ENCODE measurements at places on chromosomes 6 and 20. TPM values are rescaled to one million over a fixed set of nuclear protein-coding genes. Genes with fewer than 3 reads are reported as not detected.
A peak's percentile ranks its signal among the peaks of the same experiment; 100 is the strongest.

Gene FAM83B
- 14.5 TPM for total RNA-seq

- peak; percentile 38 for DNase-seq
Observed at GRCh38 chr20:19737025-19737424, 21.0 kb upstream of the RIN2 start.

- no peak for DNase-seq
Observed at GRCh38 chr6:108633436-108633835, 72.7 kb downstream of the FOXO3 start.

Gene JPH2
- 48.9 TPM for total RNA-seq

GRCh38 chr6:168252267-168252666 is 67.3 kb downstream of the DACT2 start:
- no peak for DNase-seq

- DNase-seq, result no peak
Observed at GRCh38 chr6:133033263-133033662, 207.9 kb upstream of the EYA4 start.

GRCh38 chr6:63839485-63839884 is 203.9 kb downstream of the PHF3 start:
- no peak for DNase-seq

Gene SRSF12
- total RNA-seq, result 2.2 TPM

DNA sequence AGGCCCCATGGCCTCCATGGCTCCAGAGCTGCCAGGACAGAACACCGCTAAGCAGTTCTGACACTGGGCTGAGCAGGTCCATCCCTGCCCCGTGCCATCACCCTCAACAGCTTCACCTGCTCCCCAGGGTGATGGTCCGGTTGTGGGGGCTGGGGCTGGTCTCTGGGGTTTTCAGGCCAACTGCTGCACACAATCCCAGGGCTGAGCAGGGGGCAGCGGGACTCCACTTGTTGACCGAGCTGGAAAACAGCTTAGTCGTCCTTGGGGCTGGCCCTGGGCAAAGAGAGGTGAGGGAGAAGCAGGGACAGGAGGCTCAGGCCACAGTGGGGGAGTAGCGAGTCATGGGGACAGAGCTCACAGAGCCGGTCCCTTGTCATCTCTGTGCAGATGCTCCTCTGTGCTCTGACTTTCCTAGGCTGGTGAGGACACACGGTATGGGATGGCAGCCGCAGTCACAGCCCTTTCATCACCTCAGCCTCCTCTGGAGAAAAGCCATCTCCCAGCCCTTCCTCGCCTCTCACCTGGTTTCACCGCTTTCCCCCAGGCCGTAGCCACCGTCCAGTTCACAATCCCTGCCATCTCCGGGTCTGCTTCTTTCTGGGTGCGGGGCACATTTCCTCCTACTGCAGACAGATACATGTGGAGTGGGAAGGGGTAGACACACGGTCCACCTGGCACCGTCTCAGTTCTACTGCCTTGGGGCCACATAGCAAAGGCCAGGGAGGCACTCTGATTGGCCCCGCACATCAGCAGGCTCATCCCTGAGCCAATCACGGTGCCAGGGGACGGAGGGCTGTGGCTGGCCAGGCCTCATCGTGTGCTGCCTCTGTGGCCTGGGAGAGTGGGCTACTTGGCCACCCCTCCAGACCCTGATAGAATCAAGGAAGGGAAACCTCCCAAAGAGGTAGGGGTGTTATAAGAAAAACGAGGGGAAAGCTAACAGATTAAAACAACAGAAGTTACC is 19.1 kb downstream of the MDFI start:
- no peak for DNase-seq

DNA sequence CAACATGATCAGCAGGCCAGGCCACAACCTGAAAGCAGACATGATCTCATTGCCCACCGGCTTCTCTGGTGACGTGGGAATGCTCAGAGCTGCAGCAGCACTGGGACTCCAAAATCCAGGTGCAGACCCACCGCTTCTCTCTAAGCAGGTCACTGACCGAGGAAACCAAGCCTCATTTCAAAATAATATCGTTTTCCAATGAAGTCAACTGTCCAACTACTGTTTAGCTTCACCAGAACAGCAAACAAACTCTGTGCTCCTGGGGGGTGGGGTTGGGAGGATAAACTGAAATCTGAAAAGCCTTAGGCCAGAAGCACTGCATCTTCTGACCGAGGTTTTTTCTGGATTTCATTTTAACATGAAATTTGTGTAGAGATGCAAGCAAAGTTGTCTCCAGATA is at the start of gene GPLD1:
TSS of gene GPLD1 (minus strand) at position 109 of the 400 bp plus-strand sequence. CDS start at position 42, 67 bp downstream.
- no peak for DNase-seq

- DNase-seq, result no peak
Observed at GRCh38 chr6:8073758-8074157, 9.6 kb upstream of the BLOC1S5 start.
